ENCODE measurements at places on chromosomes 1 and 21.

GRCh38 chr1:53938136-53938830 is 7.2 kb downstream of the IFT25 start:
- no peak for DNase-seq

GRCh38 chr1:74245168-74245772 is 10.1 kb downstream of the TNNI3K start:
- no peak for DNase-seq

DNA sequence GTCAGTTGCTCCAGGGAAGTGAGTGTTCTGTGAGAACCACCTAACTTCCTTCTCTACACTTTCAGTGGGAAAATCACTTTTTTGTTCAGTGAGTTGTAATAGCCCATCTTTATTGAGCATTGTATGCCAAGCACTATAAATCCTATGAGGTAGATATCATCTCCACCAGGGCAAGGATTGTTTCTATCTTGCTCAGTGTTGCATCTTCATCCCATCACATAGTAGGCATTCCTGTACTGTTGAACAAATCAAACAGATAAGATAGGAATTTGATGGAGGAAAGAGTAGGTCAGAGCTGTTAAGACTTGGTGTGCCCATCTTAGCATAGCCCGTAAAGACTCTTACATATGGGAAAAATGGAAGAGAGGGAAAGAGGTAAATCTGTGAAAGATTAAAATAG is 2.9 kb upstream of the PIGV start:
- DNase-seq = no peak

DNA sequence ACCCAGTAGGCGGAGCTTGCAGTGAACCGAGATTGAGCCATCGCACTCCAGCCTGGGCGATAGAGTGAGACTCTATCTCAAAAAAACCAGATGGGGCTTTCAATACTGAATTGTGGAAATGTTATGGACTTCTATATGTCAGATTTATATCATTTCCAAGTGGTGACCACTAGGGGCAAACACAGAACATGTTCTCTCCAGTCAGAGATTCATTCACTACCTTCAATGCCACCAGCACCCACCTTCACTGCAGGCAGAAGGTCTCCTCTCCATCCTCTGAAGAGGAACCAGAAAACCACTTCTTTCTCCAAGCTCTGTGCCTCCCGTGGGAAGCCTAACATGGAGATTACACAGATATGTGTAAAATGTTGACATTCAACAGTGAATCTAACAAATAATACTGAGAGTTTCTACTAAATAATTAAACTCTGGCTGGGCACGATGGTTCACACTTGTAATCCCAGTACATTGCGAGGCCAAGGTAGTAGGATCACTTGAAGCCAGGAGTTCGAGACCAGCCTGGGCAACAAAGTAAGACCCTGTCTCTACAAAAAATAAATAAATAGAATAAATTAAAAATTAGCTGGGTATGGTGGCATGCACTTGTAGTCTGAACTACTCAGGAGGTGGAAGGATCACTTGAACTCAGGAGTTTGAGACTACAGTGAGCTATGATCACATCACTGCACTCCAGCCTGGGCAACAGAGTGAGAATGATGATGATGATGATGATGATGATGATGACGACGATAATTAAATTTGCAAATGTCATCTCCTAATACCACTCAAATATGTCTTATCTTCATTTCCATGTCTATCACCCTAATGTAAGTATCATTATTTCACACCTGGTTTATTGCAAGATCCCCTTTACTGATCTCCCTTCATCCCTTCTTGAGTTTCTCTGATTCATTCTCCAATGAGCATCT is 151.1 kb downstream of the ZNF281 start:
- peak; percentile 11 for DNase-seq

DNA sequence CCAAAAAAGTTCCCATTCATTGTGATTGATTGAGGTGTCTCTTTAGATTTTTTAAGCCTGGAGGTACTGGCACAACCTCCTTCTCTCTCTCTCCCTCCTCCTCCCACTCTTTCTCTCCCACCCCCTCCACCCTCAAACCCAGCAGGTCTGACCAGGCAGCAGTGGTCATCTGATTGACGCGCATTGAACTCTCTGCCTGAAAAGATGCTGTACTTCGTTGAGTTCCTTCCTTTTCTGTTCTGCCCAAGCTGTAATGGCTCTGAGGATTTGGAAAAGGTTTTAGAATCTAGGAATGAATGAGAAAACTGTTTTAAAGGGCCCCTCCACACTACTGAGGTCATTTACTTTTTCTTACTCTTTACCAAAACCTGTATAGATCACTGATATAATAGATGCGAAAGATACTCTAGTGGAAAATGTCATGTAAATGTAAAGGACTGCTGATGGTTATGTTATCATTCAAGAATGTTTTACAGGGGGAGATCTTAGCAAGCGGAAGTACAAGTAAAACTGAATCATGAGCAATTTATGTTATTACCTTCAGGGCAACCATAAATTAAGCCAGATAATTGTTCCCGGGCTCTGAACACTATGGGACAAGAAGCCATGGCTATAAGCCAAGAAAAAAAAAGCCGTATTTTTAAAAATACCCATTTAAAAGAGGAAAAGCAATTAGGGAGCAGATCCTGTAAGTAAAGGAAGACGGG is 25.2 kb upstream of the DYRK1A start:
- peak; percentile 36 for DNase-seq

DNA sequence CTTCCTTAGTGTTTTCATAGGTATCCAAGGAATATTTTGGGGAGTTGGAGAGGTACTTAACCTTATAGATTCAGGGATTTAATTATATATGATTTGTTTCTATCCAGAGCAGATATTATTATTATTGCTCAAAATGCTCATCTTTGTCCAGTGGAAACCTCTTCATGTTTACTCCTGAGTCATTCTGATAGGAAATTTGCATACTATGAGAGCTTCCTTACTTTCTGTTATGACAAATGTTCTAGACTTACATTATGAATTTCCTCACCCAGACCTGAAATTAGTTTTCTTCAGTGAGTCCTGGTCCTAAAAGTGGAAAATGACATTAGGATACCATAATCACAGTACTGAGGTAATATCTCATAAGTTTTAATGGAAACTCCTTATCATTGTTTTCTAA is 57.5 kb upstream of the PLPPR5 start:
- DNase-seq = no peak

GRCh38 chr21:17414766-17415165 is 98.1 kb upstream of the CXADR start:
- DNase-seq = no peak

- DNase-seq = peak; percentile 94
Observed at GRCh38 chr1:232891071-232891470, 59.3 kb upstream of the NTPCR start.

- peak; percentile 42 for DNase-seq
Observed at GRCh38 chr21:33419538-33420123, 16.4 kb downstream of the IFNGR2 start.

DNA sequence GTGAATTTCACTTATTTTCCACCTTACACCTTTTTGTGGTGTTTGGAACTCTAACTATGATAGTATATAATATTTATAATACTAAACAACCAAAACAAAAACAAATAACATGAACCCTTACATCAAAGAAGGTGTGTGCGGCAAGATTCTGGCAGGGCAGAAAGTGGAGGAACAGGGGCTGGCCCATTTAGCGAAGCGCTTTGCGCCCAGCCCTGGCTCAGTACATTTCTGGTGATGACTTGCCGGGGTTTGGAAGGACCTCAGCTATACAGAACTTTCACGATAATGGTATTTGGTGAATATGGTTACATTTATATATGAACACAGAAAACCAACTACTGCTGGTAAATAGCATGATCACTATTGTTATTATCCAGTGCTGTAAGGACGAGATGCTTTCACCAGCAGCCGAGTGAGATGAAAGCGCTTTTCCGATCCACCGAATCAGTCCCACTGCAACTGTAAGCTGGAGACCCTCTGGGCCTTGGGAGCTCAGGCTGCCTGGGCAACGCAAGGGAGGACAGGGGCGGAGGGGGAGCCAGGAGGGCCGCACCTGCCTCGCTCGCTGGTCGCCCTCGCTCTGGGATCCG is 63.9 kb downstream of the CD247 start:
- DNase-seq = no peak

DNA sequence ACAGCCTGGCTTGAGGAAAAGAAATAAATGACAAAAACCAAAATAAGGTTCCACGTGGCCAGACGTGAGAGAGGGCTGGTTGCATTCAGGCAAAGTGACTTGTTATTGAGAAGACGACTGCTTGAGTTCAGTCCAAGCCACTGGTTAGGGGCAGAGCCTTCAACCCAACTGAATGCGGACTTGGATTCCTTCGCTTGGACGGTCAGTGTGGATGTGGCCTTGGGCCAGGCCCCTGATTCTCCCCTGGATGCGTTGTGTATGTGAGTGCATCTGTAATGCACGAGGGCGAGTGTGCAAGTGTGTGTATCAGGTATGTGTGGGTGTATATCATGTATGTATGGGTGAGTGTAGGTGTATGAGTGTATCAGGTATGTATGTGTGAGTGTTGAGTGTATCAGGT is 1.9 kb downstream of the PLA2G2F start:
- no peak for DNase-seq

DNA sequence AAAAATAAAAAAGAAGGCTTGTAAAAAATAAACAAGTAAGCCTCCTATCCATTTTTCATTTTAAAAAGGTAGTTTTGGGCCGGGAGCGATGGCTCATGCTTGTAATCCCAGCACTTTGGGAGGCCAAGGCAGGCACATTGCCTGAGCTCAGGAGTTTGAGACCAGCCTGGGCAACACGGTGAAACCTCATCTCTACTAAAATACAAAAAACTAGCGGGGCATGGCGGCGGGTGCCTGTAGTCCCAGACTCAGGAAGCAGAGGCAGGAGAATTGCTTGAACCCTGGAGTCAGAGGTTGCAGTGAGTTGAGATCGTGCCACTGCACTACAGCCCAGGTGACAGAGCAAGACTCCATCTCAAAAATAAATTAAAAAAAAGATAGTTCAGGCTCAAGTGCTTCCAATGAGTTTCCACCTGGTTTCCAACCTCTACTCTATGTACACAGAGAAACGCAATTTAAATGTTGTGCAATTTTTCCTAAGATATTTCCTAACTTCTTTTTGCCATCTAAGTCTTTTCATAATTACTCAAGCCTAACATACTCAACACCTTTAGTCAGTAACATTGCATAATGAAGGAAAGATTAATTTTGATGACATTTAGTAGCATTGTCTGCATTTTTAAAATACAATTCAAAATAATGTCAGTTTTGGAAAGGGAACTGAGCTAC is 106.3 kb downstream of the KCNT2 start:
- no peak for DNase-seq

GRCh38 chr1:29282924-29283803 is 46.8 kb downstream of the PTPRU start:
- peak; percentile 40 for DNase-seq

DNA sequence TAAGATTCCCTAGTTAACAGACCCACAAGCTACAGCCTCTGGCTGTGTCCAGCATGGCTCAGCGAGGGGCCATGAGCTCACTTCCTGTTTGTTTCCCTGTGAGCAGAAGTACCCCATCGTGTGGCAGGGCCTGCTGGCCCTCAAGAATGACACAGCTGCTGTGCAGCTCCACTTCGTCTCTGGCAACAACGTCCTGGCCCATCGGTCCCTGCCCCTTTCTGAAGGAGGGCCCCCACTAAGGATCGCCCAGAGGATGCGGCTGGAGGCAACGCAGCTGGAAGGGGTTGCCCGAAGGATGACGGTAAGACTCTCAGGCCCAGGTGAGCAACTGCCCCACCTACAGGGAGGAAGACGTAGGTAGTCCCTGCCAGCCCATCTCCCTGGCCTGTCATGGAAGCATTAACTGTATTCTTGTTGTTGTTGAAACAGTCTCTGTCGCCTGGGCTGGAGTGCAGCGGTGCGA is 38.2 kb downstream of the ZBTB17 start:
- DNase-seq = peak; percentile 53

DNA sequence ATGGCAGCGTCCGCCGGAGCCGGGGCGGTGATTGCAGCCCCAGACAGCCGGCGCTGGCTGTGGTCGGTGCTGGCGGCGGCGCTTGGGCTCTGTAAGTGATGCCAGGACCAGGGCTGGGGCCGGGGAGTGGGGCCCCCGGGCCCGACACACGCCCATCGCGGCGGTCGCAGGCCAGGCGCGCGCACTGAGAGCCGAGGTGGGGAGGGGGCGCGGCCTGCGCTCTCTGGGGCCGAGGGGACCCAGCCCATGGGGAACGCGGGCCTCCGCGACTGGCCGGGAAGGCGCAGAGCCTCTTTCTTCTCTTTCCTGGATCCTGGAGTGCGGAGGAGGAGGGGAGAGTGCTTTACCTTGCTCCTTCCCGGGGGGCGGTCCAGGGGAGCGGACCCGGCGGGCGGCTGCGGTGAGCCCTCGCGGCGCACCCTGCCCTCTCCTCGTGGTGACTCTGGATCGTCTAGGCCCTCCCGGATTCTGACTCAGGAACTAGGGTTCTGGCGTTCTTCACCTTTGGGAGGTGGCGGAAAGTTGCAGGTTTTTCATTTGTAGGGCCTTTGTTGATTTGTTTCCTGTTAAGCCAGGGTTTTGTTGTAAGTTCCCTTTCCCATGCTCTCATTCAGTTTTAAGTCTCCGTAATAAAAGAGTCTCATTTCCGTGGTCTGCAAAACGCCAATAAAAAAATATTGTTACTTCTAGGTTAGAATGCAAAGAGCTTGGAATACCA is 529 bp downstream of the MPZL1 start:
- DNase-seq = no peak

- no peak for DNase-seq
Observed at GRCh38 chr1:29481031-29481430, 244.7 kb downstream of the PTPRU start.

Measured in AG10803 (cell line).